ENCODE measurements at places on chromosomes 4 and X.

GRCh38 chr4:74166818-74167217 lies 8.9 kb downstream of the MTHFD2L start:
- DNase-seq, result no peak

DNA sequence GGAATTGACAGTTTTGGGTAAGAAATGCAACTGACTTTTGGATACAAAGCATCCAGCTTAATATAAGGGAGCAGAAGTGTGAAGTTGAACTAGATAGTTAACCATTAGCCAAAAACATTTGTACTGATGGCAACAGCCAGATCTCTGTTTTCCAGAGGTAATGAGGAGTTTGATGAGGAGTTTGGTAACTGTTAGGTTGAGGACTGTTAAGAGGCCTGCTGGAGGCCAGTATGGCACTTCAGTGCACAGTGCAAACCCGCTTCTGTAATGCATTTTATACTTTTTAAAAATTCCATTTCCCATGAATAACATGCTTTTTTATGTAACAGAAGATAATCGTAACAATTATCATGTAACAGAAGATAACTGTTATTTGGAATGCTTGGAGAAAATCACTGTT lies 30.0 kb downstream of the CDKL5 start:
- no peak for DNase-seq

DNA sequence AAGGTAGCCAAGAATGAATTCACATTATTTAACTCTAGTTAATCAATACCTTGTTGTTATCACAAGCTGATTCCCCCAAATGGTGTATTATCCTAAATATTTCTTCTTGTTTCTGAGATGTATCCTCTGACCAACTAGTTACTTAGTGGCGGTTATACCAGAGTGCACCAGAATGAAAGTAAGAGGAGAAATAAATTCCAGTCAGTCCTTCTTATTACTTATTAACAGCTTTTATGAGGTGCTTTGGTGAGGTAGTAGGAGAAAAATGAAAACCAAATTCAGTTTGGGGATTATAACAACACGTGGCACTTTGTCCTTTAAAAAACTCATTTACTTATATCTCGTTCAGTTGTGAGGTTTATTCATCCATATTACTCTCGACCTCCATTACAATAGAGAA lies 101.9 kb downstream of the AMMECR1 start:
- DNase-seq, result no peak

DNA sequence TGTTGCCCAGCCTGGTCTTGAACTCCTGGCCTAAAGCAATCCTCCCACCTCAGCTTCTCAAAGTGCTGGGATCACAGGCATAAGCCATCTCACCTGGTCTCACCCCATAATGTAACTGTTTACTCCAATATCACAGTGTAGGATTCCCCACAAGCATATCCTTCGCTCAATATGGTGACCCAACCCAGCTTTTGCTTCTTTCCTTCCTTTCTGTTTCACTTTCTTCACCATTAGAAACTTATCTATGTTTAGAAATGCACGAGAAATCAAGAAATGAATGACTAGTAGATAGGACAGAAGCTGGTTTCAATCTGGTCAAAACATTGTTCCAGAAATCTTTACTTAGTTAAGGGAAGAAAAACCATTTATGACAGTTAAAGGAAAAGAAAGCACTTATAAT lies 18.9 kb downstream of the TSPAN5 start:
- no peak for DNase-seq

- DNase-seq, result no peak
These were observed 641.0 kb upstream of the PITX2 start for GRCh38 chr4:111263836-111264235.

DNA sequence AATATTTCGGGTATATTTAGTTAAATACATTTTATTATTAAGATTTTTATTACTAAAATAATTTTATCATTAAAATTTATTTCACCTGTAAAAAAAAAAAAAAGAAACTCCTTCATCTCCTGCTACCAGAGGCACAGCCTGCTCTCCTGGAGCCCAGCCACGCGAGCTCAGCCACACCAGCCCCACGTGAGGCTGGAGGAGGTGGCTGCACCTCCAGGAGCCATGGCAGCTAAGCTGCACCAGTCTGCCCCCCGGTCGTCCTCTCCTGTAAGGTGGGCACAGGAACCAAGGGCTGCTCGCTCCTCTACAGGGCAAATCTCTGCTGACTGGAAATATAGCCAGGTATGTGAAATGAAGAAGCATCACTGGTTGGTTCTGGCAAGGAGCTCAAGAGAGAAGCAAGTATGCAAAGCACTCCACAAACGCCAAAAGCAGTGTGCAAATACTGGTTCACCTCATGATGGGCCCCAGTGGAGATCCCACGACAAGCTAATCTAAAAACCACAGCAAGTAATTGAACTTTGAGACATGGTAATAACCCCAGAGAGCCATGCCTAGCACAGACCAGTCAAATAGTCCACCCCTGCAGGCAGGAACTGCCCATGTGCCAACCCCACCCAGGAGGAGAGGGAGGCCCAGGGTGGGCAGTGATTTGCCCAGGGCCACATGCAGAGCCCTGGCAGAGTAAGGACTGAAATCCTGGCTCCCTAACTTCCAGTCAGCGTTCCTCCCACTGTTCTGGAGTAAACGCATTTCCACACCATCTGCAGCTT lies 90.1 kb downstream of the WFS1 start:
- no peak for DNase-seq

- DNase-seq, result no peak
These were observed 349.7 kb downstream of the NR3C2 start for GRCh38 chr4:148092316-148093014.

DNA sequence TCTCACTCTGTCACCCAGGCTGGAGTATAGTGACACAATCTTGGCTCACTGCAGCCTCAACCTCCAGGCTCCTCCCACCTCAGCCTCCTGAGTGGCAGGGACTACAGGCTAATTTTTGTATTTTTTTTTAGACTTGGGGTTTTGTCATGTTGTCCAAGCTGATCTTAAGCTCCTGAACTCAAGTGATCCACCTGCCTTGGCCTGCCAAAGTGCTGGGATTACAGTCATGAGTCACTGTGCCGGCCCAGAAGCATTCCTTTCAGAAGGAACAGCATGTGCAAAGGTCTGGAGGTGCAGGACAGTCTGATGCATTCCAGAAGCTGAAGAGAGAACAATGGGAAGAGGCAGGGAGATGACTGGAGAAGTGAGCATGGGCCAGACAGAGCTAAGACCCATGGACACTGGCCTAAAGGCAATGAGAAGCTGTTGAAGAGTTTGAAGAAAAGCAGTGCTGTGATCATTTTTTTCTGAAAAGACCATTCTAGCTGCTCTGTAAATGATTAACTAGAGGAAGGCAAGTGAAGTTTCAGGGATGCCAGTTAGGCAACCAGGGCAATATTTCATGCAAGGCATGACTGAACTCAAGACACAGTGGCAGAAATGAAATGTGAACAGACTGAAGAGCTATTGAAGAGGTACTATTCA lies 43.2 kb downstream of the MANBA start:
- DNase-seq, result no peak

DNA sequence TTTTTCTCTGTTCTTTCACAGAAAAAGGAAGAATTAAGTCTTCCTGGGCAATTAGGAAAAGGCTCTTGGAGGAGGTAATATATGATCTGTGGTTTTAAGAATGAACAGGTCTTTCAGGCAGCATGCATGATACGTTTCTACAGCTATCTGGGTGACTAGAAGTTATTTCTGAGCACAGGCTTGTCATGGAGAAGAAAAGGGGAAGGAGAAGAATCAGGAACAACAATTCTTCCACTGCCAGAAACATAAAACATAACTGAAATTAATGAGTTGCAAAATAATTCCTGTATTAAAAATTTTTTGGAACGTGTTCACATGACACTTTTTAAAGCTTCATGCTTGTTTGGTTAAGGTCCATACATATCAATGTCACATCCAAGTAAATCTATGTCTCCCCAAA lies 17.7 kb upstream of the STIM2 start:
- DNase-seq, result no peak

GRCh38 chr4:141914746-141915145 lies 278.4 kb downstream of the IL15 start:
- DNase-seq, result no peak

DNA sequence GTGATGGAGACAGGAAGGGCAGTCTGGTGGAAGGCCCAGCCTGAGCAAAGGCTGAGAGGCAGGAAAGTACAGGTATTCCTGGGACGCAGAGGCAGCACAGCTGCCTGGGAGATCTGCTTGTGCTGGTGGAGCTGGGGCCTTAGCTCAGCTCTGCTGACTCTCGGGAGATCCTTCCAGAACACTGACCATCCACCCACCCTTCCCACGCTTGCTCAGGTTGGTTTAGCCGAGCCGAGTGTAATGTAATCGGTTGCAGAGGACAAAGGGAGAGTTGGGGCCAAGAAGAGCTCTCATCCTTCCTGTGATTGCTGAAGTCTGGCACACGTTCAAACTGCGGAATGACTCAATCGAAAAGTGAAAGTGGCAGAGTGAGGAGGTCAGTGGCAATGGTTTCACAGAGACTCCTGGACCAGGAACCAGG lies 43.1 kb upstream of the GPR78 start:
- peak; percentile 62 for DNase-seq

DNA sequence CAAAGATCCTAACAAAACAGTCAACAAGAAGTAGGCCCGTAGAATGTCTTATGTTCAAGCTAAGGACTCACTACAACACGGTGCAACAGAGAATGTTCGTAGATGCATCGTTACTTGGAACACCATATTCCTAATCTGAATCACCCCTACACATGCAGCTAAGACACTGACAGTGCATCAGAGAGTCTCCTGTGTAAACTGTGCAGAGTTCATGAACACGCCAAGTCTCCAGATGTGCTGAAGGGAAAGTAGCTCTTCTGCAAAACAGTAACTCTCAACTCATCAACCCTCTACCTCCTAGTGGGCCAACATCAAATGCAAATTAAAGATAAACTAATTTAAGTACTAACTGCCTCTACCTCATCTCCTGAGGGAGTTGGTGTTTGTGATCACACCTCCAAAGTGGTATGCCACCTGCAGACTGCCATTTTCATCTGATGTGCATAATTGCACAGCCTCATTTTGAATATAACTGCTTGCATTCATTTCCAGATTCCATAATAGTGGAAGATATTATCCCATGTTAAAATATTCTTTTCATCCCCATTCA lies 73.5 kb downstream of the MOSPD2 start:
- DNase-seq, result no peak

DNA sequence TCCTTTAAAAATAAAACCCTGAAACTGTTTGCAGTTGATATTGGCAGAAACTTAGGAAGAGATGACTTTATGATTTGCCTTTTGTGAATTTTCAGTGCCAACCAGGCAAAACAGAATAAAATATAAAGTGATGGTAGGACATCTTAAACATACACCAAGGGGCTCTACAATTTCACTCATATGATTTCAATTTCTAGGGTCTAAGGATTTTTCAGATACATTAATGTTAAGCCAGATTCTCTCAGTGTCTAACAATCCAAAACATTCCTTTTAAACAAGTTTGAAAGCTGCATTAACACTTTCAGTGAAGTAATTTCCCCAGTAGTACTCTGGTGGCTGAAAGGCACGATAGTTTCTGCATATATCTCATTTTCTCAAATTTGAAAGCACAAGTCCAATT lies 1262.0 kb upstream of the ADGRL3 start:
- no peak for DNase-seq

GRCh38 chrX:50967736-50968135 lies 57.2 kb downstream of the BMP15 start:
- no peak for DNase-seq

Data from lower leg skin (tissue), 4 donors.